Kidney (tissue), 22 donors: ENCODE measurements at places on chromosomes 4 and X.

- no peak for DNase-seq
Measured at GRCh38 chr4:22674700-22675099, 18.0 kb upstream of the GBA3 start.

DNA sequence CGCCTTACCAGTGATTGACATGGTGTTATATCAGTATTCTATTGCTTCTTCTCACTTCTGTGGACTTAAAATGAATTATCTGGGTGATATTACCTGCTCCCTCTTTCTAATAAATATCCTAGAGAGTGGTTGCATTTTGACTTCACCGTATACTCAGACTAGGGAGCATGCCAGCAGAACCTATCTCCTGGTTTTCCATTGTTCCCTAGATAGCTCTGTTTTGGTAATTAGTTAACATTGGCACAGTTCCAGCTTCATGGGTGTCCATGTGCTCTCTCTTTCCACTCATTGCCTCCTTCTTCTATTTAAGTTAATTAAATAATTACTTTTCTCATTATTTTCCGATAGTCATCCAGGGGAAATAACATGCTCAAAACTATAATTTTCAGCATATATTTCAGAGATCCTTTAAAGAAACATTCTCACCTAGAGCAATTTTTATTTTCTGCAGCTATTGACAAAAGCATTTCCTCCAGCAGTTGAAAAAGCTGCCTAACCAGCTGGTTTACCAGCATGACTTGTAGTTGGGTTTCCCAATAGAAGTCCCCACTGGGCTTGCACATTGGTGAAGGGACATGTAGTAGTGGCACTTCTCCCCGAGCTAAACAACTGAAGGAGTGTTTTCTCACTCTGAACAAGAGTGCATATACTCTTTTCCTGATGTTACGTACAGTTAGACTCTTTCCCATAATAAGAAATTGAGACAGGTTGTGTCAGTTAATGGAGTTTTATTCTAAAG lies 27.9 kb upstream of the PAPSS1 start:
- DNase-seq, result no peak

DNA sequence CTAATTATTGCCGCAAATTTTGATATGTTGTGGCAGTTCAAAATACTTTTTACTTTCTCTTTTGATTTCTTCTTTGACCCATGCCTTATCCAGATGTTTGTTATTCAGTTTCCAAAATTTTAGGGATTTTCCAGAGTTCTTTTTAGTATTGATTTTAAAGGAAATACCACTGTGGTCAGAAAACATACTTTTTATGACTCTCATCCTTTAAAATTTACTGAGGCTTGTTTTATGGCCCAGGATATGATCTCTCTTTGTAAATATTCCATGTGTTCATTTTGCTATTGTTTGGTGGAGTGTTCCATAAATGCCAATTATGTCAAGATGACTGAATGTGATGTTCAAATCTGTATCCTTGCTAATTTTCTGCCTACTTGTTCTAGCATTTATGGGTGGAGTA lies 272.3 kb upstream of the DIPK2B start:
- no peak for DNase-seq

DNA sequence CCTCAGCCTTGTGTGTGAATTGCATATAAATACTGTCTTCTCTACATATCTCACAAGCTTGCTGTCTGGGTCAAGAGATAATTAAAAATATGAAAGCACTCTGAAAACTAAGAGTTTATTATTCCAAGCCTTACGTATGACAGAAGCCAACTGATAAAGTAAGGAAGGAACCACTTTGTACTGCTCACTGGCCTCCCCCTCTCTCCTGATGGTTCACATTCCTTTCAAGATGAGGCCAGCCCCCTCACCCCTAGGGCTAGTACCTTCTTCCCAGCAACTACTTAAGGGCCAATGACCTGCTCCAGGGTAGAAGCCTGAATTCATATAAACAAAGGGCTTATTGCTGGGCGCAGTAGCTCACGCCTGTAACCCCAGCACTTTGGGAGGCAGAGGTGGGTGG lies 5.4 kb upstream of the SOWAHD start:
- DNase-seq, result no peak

DNA sequence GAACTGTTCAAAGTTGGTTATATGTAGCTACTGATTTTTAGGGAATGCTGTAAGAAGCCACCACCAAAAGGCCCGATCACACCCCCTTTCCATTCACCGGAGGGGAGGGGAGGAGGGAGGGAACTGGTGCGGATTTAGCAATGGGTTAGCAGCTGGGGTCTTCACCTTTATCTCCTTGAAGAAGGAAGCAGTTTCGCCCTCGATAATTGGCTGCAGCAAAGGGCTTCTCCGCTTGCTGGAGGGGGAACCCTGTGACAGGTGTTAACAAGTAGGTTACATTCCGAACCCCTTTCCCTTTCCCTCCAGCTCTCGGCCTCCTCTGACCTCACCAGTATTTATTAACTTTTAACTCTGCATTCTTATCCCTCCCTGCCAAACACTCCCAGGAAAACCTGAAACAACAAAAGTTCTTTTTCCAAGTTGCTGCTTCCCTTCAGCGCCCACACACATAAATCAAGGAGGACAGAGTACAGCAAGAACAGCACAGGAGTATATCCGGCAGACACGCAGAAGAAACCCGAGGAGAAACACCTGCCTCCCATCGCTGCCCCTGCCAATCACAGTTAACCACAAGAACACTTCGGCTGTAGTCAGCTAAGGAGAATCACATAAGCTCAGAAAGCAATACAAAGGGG lies 39.8 kb upstream of the NAP1L5 start:
- DNase-seq, result peak; percentile 96

GRCh38 chrX:22118161-22118830 lies 86.2 kb downstream of the PHEX start:
- DNase-seq, result no peak

DNA sequence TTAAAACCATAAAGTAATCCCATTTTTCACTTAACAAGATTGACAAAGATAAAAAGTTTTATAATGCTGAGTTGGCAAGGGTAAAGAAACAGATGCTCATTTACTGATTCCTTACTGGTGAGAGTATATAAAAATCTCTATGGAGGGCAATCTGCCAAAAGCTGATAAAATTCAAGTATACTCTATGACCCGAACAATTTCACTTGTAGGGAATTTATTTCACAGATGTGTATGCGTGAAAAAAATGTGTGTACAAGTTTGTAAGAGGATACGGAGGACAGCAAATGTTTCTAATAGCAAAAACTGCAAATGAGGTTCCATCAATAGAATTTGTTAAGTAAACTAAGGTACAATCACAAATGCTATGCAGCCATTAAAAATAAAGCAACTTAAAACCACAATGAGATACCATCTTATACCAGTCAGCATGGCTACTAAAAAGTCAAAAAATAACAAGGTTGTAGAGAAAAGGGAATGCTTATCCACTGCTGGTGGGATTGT lies 23.4 kb downstream of the DHX15 start:
- no peak for DNase-seq

- no peak for DNase-seq
Measured at GRCh38 chrX:65667157-65667502, 324 bp upstream of the MSN start.

DNA sequence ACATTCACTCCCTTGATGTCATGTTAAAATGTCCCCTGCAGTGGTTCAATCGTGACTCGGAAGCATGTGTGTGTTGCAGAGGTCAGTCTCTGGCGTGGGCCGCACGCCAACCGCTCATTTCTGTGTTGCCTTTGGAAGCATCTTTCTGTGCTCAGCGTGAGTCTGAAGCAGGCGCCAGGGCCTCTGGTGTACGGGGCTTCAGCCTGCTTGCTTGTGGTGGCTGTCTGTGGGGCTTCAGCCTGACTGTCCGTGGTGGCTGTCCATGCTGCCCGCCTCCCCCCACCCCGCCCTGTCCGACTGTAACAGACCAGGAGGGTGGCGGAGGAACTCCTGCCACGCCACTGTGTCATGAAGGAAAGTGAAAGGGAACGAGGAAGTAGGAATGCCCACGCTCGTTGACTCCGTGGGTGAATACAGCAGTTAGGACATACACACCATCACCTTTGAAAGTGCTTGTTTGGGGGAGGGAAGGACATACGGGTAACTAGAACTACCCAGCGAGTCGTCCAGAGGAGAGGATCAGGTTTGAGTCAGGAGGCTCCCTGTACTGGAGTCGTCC lies 14.7 kb upstream of the CLCN4 start:
- DNase-seq, result no peak

- no peak for DNase-seq
Measured at GRCh38 chr4:136909626-136910025, 622.7 kb downstream of the PCDH18 start.

DNA sequence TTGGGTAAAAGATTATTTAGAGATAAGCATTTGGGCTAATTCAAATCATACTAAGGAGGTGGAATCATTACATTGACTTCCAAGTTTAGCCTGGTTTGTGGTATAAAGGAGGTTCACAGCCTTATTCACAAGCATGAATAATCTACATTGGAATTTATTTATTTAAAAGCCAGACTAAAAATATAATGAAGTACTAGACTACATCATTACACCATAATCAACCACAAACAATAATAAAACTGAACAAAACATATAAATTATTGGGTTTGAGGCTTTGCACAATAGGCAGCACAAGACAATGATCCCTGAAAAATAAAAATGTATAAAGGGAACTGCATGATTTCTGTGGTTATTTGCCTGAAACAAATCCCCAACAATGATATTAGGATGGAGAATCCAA lies 314.0 kb downstream of the GBA3 start:
- DNase-seq, result no peak

- no peak for DNase-seq
Measured at GRCh38 chr4:132572210-132572609, 576.9 kb upstream of the PCDH10 start.
